ENCODE measurements at places on chromosomes 12 and 14. TPM values are rescaled to one million over a fixed set of nuclear protein-coding genes. Genes with fewer than 3 reads are reported as not detected.

CLEC4A gene
- not detected for total RNA-seq

FBLN5 gene
- total RNA-seq, result 2.2 TPM

REP15 gene
- 0.12 TPM for total RNA-seq

CMKLR1 gene
- total RNA-seq, result not detected

NTS gene
- total RNA-seq, result 94.8 TPM

GPR137C gene
- 0.07 TPM for total RNA-seq

CMAS gene
- 47.3 TPM for total RNA-seq

HOXC4 gene
- total RNA-seq, result 3.8 TPM

NGB gene
- total RNA-seq, result not detected

KRT81 gene
- total RNA-seq, result 3,933 TPM

GARIN6 gene
- not detected for total RNA-seq

LUM gene
- total RNA-seq, result 0.21 TPM

SYNE3 gene
- total RNA-seq, result 0.18 TPM

IL23A gene
- total RNA-seq, result 0.74 TPM

RNASE2 gene
- not detected for total RNA-seq

PRICKLE1 gene
- total RNA-seq, result 0.73 TPM

DNAH10 gene
- total RNA-seq, result 0.35 TPM

SYNDIG1L gene
- not detected for total RNA-seq

SOS2 gene
- total RNA-seq, result 4.6 TPM

FOXG1 gene
- 0.17 TPM for total RNA-seq

Measured in A549 treated with RU486 at 1 μM for 4 hours (cell line).